ENCODE measurements at places on chromosomes 7 and 10.

GRCh38 chr10:28710202-28710886 lies 33.0 kb downstream of the BAMBI start:
- no peak for DNase-seq

GRCh38 chr10:8454357-8454756 lies 399.9 kb downstream of the GATA3 start:
- no peak for DNase-seq

DNA sequence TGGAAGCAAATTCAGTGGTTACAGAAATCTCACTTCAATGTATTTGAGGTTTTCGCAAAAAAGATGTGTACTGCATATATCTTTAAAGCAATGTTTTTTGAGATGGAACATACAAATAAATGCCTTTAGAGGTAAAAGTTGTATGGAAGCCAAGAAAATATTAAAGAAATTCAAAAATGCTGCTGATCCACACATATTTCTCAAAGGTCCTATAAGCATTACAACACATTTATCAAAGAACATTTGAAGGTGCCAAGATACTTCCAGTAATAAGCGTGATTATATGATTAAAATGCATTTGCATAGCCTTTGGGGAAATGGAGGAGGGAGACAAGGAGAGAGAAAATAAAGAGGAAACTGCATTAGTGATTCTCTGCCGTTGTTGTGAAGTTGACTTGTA lies 260.1 kb downstream of the BICC1 start:
- no peak for DNase-seq

DNA sequence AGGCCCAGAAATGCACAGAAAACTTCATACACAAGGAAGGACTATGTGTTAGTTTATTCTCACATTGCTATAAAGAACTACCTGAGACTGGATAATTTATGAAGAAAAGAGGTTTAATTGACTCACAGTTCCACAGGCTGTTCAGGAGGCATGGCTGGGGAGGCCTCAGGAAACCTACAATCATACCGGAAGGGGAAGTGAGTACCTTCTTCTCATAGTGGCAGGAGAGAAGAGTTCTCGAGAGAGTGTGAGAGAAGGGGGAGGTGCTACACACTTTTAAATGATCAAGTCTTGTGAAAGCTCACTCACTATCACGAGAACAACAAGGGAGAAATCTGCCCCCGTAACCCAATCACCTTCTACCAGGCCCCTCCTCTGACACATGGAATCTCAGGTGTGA lies 16.8 kb upstream of the RAMP3 start:
- DNase-seq: no peak

DNA sequence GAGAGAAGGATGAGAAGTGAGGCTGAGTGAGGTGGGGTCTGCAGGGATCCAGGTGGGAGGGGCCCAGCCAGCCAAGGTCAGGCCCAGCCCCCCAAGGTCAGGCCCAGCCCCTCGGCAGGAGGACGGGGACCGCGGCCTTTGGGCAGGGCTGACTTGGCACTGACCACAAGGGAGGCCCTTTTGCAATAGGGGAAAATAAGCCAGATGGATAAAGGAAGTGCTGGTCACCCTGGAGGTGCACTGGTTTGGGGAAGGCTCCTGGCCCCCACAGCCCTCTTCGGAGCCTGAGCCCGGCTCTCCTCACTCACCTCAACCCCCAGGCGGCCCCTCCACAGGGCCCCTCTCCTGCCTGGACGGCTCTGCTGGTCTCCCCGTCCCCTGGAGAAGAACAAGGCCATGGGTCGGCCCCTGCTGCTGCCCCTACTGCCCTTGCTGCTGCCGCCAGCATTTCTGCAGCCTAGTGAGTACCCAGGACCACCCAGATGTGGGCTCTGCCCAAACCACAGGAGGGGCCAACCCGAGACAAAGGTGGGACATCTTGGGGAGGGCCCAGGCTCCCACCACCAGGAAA lies at the start of gene PILRA:
Gene PILRA (plus strand): TSS at position 227 of the 571 bp plus-strand sequence. CDS start 170 bp downstream, at position 397.
- DNase-seq: no peak

DNA sequence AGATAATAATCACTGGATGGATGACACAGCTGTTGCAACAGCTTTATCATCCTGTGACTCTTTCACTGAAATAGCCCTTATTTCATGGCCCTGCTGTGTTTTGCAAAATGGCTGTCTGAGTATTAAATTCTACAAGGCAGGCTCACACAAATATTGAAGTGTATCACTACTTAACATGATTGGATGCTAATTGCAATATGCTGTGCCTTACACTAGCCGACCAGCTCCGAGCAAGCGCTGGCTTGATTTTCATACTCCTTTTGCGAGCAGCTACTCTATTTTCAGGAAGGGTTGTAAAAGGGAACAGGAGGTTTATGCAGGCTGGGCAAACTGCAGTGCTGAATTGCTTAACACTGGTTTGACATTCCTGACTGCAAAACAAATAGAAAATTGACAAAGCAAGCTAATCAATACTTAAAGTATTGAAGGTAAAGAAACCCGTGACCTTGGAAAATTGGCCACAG lies 121.6 kb downstream of the CACNB2 start:
- DNase-seq: no peak

DNA sequence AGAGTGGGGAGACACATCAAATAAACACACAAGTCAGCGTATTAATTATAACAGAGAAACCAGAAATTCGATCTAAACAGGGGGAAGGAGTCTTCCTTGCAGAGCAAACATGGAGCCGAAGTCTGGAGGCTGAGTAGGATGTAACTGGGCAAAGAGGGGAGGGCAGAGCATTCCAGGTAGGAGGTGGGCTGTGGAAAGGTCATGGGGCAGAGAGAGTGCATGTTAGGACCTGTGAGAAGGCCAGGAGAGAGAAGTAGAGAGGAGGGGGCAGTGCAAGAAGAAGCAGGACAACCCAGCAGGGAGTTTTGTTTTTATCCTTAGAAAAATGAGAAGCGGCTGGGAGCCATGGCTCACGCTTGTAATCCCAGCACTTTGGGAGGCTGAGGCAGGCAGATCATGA lies 130.8 kb upstream of the GPR26 start:
- DNase-seq: no peak

DNA sequence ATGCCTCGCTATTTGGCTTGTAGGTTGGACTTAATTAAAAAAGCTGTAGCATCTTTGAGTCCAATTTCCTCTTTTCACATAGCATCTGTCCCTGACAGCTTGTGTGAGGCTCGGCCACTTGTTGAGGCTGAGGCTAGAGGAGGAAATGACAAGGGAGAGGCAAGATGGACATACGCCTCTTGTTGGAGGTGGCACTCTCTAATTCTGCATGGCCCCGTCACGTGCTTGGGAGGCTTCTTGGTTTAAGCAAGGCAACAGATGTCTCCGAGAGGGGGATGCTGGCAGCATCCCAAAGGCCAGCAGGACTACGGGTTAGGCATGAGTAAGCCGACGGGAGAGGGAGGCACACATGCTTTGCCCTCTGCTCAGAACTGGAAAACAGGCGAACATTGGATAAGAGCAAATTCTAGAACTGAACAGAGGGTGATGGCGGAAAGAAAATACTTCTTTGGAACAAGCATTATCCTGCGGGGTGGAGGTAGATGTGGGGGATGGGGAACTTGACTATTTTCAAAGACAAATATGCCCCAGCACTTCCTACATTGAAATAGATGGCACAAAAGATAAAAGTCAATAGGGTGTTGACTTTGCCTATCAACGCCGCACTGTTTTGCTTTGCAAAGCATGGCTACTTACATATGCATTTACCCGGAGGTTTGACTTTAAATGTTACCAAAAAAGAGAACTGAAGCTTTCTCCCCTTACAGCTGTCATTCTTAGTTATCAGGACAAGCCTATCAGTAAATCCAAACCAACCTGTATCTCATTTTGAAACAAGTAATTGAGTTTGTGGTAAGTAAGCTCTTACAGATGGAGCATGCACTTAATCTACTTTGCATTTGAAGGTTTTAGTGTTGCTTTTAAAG lies 94.8 kb downstream of the CHN2 start:
- DNase-seq: peak; percentile 51

DNA sequence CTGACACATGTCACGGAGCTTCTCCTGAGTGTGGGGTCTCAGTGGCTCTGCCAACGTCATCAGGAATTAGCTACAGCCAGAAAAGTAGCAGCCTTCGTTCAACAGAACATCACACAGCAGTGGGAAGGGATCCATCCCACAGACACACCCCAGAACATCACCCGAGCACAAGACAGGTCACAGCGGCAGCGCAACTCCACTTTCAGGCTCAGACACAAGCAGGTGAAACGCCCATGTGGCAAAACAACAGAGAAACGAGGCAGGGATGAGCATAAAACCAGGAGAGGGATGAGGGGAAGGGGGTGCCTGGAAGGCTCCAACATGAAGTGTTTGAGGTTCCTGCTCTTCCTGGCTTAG lies 44.8 kb downstream of the CAMK2B start:
- no peak for DNase-seq

DNA sequence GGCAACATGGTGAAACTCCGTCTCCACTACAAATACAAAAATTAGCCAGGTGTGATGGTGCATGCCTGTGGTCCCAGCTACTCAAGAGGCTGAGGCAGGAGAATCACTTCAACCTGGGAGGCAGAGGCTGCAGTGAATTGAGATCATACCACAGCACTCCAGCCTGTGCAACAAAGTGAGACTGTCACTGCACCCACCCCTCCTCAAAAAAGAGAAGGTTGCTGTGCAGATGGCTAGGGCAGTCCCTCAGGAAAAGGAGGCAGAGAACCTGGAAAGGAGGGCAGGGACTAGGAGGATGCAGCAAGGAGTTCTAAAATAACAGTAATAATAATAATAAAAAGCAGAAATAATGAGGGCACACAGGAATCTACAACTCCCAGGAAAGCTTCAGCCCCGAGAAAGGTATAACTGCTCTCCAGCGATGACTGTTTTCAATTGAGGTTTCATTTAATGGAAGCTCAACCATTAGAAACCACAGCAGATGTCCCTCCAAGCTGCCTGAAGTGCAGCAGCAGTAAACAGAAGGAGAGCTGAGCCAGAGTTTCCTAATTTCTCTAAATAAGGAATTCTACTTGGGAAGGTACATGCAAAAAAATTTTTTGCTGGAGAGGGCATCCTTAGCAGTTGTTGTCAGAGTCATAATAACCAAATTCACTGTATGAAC lies 326.5 kb downstream of the GATA3 start:
- DNase-seq: no peak

- no peak for DNase-seq
Observed at GRCh38 chr7:118845791-118846190, 621.3 kb downstream of the ANKRD7 start.

- no peak for DNase-seq
Observed at GRCh38 chr7:157633465-157634185, 296.8 kb downstream of the DNAJB6 start.

- DNase-seq: no peak
Observed at GRCh38 chr10:59375990-59376389, 13.6 kb upstream of the FAM13C start.

- DNase-seq: no peak
Observed at GRCh38 chr7:98210513-98211220, 572 bp upstream of the BHLHA15 start.

DNA sequence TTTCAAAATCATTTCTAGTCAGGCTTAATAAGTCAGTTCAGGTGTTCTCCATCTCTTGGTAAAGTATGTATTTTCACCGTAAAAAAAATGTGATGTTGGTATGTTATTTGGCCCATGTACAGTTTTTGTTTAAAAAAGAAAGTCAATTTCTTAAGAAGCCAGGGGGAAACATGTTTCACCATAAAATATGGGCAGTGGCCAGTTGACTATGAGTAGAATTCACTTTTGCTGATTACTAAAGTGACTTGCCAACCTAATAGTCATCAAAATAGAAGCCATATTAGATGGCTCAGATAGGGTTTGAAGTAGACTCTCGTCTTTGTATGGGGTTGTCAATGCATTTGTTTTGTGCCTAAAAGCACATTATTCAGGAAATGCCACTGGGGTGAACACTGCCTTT lies 266.3 kb downstream of the BICC1 start:
- no peak for DNase-seq

- no peak for DNase-seq
Observed at GRCh38 chr7:2124604-2125345, 108.0 kb downstream of the MAD1L1 start.

- peak; percentile 40 for DNase-seq
Observed at GRCh38 chr7:91347290-91347689, 83.1 kb downstream of the FZD1 start.

GRCh38 chr7:139626817-139627216 lies 103.3 kb downstream of the CLEC2L start:
- DNase-seq: no peak

- no peak for DNase-seq
Observed at GRCh38 chr7:143048827-143049226, 3.3 kb upstream of the OR6V1 start.

- DNase-seq: no peak
Observed at GRCh38 chr7:11236680-11237079, 263.0 kb downstream of the PHF14 start.

GRCh38 chr10:113620511-113620910 lies 43.3 kb downstream of the NRAP start:
- DNase-seq: no peak

DNA sequence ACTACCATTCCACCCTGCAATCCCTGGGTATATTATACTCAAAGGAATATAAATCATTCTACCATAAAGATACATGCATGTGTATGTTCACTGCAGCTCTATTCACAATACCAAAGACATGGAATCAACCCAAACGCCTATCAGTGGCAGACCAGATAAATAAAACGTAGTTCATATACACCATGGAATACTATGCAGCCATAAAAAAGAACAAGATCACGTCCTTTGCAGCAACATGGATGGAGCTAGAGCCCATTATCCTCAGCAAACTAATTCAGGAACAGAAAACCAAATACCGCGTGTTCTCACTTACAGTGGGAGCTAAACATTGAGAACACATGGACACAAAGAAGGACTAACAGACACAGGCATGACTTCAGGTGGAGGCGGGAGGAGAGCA lies 138.3 kb downstream of the DYNC2I1 start:
- no peak for DNase-seq

- DNase-seq: no peak
Observed at GRCh38 chr10:103098240-103098639, 94.8 kb downstream of the NT5C2 start.
